Stimulated activated CD8-positive, alpha-beta memory T cell treated with anti-CD3 and anti-CD28 coated beads, Interleukin-7, amount 100 ng/mL, for 4 hours (primary cell): ENCODE measurements at places on chromosomes 3 and 15.

DNA sequence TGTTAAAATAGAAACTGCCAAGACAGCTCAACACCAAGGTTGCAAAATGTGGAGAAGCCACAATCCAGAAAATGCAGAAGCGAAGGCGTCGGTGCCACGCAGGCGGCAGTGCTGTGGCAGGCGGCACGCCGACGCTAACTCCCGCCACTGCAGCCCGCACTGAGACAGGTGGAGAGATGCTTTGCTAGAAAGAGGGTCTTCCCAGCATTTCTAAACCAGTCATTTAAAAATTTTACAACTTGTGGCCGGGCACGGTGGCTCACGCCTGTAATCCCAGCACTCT is 23.2 kb downstream of the CYFIP1 start:
- DNase-seq, result no peak

DNA sequence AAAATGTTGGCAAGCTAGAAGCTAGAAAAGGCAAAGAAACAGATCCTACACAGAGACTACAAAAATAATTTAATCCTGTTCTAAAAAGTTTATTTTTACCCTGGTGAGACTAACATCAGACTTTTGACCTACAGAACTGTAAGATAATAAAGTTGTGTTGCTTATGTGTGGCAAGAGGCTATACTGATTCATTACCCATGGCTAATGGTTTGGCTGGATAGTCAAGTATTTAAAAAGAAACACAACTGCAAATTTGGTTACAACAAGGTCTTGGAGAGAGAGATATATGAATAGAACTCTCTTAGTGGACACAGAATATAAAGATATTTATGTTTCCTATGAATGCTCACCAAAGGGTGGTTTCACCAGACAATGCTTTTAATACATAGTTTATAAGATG is 364.2 kb upstream of the PLSCR5 start:
- DNase-seq, result no peak

DNA sequence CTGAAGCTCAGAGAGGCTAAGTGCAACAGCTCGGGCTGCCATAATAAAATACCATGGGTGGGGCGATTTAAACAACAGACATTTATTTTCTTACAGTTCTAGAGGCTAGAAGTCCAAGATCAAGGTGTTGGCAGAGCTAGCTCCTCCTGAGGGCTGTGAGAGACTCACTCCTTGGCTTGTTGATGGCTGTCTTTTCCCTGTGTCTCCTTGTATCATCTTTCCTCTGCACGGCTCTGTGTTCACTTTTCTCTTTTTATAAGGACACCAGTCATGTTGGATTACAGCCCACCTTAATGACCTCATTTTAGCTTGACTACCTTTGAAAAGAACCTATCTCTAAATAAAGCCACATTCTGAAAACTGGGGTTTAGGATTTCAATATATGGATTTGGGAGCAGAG is 129.7 kb downstream of the RPL22L1 start:
- DNase-seq, result no peak

GRCh38 chr3:18806633-18807032 is 341.7 kb upstream of the KCNH8 start:
- no peak for DNase-seq

GRCh38 chr3:121894301-121894990 is at the start of gene SLC15A2:
Gene SLC15A2 (plus strand): TSS chr3:121894401. CDS start chr3:121894477, 76 bp downstream.
- no peak for DNase-seq
